ENCODE measurements at places on chromosomes 2 and 18. TPM values are rescaled to one million over a fixed set of nuclear protein-coding genes. Genes with fewer than 3 reads are reported as not detected.

The DAW1 gene
- total RNA-seq, result not detected

DNA sequence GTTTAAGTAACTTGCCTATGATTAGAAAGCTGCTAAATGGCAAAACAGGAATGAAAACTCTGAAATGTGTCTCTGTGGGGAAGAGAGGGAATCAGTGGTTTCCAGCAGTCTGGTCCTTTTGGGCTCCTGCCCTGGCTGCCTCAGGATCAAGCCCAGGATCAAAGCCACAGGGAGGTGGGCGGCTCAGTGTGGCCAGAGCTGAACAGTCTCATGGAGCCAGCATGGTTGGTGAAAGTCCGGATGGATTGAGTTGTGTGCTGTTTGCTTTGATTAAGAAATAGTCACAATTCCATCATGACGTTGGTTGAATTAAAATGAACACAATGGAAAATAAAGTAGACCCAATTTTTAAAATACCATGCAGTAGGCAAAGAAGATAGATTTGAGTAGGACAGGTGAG lies 344.2 kb downstream of the LPIN1 start:
- H3K4me3 ChIP-seq, result no peak overlapping the region
- H3K27me3 ChIP-seq, result no peaks in the 10 kb centered on the region
- no peaks in the 10 kb centered on the region for H3K4me1 ChIP-seq
- H3K27ac ChIP-seq, result no peak overlapping the region
- no peak for DNase-seq

The OR6B2 gene
- not detected for total RNA-seq

GRCh38 chr2:191125646-191126045 lies 25.1 kb downstream of the STAT4 start:
- DNase-seq, result no peak
- peaks cover 71% of the 10 kb centered on the region for H3K4me1 ChIP-seq
- peaks cover 37% of the 10 kb centered on the region for H3K36me3 ChIP-seq
- no peak overlapping the region for H3K4me3 ChIP-seq
- H3K27me3 ChIP-seq, result no peaks in the 10 kb centered on the region

GRCh38 chr2:216671081-216671411 lies 24.3 kb downstream of the IGFBP5 start:
- no peak overlapping the region for H3K4me3 ChIP-seq
- DNase-seq, result no peak
- H3K27ac ChIP-seq, result no peak overlapping the region
- H3K36me3 ChIP-seq, result no peaks in the 10 kb centered on the region
- H3K4me1 ChIP-seq, result no peaks in the 10 kb centered on the region

The IAH1 gene
- total RNA-seq, result 83.3 TPM

GRCh38 chr2:149629026-149629425 lies 41.5 kb upstream of the MMADHC start:
- no peaks in the 10 kb centered on the region for H3K4me1 ChIP-seq
- DNase-seq, result no peak
- H3K36me3 ChIP-seq, result no peaks in the 10 kb centered on the region

DNA sequence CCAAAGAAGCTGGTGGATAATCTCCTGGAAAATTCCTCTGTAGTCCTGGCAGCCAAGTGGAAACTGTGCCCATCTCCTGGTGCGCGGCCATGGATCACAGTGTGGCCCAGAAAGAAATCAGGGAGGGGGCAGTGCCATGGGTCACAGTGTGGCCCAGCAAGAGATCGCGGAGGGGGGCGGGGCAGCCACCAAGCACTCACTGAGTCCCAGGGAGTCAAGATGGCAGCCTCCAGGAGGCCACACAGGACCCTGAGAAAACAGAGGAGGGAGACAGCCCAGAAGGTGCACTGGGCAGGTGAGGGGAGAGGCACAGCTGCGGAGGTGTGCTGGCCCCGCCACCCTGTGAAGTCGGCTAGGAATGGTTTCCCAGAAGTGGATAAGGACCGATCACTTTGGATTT lies 8.1 kb upstream of the ATP6V1B1 start:
- peaks cover 4% of the 10 kb centered on the region for H3K27me3 ChIP-seq
- H3K4me1 ChIP-seq, result no peaks in the 10 kb centered on the region
- no peak overlapping the region for H3K27ac ChIP-seq

The GYPC gene
- total RNA-seq, result 123 TPM

The LAMA1 gene
- not detected for total RNA-seq

The CXCR4 gene
- total RNA-seq, result 139 TPM

DNA sequence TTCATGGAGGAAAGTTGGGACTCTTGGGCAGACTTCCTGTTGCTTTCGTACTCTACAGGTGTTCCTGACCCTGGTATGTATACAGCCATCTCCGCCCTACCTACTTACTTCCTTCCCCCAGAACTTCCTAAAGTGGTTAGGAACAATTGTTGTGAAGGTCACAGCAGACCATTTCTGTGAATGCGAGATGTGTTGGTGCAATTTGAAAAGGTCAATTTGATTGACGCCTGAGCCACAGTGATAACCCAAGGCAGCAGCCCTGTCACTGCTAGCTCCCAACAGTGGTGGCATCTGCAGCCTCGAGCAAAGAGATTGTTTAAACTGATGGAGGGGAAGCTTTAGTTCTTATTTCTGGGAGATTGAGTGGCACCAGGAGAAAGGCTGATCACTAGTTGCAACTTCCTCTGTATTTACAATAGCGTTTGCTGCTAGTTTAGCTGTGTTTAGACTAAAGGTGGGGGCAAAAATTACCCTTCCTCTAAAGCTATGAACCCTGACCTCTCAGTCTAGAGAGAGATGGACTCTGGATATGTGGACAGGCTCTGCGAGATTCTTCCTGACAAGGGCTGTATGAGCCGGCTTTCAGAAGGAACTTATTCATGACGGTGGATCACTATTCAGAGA lies 78.3 kb upstream of the MAP4K3 start:
- H3K36me3 ChIP-seq, result no peaks in the 10 kb centered on the region
- no peak overlapping the region for H3K4me3 ChIP-seq
- H3K27ac ChIP-seq, result no peak overlapping the region
- H3K27me3 ChIP-seq, result peaks cover 7% of the 10 kb centered on the region
- no peak for DNase-seq

DNA sequence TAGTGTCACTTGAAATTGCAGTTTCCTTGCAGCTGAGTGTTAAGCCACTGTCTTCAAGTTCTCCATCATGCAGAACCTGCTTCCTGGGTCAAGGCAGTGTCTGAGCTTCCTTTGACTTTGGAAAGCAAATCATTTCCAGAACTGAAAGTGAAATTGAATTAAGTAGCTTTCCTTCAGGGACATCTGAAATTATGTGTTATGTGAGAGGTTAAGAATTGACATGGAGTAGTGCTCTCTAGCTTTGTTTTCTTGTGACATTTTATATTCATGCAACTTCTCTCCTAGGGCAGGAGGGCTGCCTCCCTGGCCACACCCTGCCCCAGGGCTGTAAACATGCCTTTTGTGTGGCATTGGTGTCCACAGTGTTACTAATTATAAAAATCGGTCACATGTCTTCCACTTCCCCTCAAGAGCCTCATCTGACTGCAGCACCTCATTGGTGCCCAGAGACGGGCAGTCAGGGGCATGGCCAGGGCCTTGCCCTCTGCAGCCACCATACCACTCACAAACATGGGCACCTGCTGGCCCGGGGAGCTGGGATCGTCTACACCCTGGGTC lies 14.4 kb downstream of the RAB12 start:
- no peak overlapping the region for H3K27ac ChIP-seq
- H3K4me1 ChIP-seq, result peaks cover 40% of the 10 kb centered on the region
- H3K4me3 ChIP-seq, result no peak overlapping the region
- DNase-seq, result no peak
- peaks cover 35% of the 10 kb centered on the region for H3K36me3 ChIP-seq

DNA sequence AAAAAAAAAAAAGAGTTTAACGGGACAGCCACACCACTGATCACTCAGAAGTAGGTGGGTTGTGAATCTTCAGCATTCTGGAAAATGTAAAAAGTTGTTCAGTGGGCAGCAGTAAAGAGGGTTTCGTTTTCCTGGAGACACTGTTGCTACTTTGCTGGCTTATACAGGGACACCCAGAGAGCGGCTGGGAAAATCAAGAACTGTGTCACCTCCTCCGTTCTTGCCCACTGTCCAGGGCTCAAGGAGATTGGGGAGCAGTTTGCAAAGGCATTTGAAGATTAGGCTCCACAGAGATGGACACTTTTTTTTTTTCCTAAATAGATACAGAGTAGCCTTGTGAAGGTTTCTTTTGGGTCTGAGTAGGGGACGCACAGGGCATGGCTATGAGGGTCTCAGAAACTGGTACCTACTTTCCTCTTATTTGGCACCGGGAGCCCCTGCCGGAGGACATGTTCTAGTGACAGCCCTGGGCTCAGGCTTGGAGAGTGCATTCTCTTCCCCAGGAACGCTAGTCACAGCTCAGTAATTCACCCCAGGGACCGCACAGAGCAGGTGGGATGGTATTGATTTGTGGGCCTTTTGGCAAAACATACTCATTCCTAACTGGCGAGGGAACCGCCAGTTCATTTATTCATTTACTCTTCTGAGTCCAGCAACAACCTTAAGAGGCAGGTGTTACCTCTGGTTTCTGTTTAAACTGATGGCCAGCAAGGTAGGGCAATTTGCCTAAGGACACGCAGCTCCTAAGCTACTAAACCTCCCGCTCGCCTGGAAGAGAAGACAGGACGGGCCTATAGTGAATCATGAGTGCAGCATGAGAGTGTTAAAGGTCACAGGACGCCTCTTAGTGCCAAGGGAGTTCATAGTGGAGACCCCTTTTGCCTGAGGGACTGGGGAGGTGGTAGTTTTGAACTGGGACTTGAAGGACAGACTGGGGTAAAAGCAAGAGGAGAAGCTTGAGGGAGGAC lies 53.1 kb downstream of the HPCAL1 start:
- no peaks in the 10 kb centered on the region for H3K27me3 ChIP-seq
- H3K4me1 ChIP-seq, result peaks cover 42% of the 10 kb centered on the region
- peak overlapping the region; percentile 38 for H3K27ac ChIP-seq
- peaks cover 2% of the 10 kb centered on the region for H3K36me3 ChIP-seq

The ZRANB3 gene
- 16.2 TPM for total RNA-seq

DNA sequence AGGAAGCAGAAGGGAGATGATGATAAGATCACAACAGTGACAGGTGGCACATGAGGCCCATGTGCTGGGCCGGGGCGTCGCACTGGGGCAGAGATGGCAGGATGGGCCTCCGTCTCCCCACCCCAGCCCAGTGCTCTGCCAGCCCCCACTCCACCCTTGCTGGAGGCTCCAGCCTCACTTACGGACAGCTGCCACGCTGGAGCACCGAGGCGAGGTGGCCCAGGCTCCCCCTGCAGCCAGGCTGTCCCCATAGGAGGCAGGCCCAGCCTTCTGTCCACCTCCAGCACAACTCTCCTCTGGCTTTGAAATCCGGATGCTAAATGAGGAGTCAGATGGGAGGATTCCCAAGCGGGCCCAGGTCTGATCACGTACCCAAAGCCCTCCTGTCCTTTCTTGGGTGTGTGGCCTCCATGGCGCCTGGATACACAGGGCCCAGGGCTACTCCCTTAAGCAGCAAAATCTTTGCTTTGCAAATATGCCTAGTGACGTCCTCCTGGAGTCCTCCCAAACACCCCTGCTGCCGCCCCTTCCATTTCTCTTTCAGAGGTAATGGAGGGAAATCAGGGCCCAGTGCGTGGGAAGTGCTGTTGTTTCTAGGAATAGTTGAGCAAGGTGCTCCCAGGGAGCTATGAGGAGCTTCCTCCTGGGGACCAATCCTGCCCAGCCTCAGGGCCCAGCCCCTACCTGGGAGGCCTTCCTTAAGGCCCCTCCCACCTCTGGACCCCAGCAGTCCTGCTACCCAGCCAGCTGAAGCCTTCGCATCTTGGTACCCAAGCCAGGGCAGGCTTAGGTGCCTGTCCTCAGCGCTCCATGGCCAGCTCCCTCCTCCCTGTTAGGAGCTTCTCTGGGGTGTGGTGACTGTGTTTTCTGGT lies 170.4 kb upstream of the MYCN start:
- H3K36me3 ChIP-seq, result no peaks in the 10 kb centered on the region
- H3K4me1 ChIP-seq, result no peaks in the 10 kb centered on the region
- H3K27ac ChIP-seq, result no peak overlapping the region

DNA sequence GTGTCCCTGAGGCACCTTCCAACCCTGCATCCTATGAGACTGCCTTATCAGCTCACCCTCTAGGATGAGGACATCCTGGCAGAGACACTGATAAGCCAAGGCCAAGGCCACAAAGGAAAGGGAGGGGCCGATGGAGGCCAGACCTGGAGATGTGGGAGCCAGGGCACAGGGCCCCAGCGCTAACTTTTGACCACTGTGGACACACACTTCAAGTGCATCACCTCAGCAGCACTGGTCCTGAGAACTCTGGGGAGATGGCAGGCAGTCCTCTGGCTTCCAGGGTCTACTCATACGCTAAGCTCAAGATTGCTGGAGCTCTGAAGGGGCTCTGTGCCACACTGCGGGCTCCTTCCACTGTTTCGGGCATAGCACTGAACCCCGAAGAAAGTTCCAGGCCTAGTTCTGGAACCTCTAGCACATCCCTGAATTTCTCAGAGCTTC lies 100.2 kb upstream of the ID2 start:
- H3K27ac ChIP-seq, result no peak overlapping the region
- H3K4me1 ChIP-seq, result peaks cover 24% of the 10 kb centered on the region
- H3K4me3 ChIP-seq, result no peak overlapping the region
- H3K36me3 ChIP-seq, result no peaks in the 10 kb centered on the region
- peaks cover 4% of the 10 kb centered on the region for H3K27me3 ChIP-seq
- DNase-seq, result no peak

DNA sequence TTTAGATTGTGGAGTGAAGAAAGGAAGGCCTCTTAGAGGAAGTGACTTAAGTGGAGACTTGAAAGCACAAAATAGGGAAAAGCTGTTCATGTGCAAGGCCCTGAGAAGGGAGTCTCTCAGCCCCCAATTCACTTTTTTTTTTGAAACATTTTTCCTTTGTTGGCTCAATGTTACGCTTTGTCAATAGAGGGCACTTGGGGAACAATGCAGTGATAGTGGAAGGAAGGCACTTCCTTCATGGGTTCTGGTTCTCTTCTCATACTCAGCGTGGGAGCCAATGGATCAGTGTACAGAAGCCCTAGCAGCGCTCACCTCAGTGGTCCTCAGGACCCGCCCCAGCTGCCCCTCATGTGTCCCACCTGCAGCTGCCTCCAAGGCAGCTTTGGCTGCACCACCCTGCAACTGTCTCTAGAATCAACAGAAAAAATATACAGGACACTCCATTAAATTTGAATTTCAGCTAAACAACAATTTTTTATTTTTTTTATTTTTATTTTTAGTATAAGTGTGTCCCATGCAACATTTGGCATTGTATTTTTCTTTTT lies 8.6 kb upstream of the C2orf42 start:
- no peak overlapping the region for H3K4me3 ChIP-seq
- no peak overlapping the region for H3K27ac ChIP-seq
- no peaks in the 10 kb centered on the region for H3K4me1 ChIP-seq
- no peak for DNase-seq

The C2orf80 gene
- not detected for total RNA-seq

- no peaks in the 10 kb centered on the region for H3K4me1 ChIP-seq
- H3K36me3 ChIP-seq, result no peaks in the 10 kb centered on the region
Observed at GRCh38 chr2:30197570-30198192, 33.7 kb upstream of the LBH start.

- H3K4me1 ChIP-seq, result peaks cover 19% of the 10 kb centered on the region
- H3K27me3 ChIP-seq, result no peaks in the 10 kb centered on the region
- H3K36me3 ChIP-seq, result peaks cover 72% of the 10 kb centered on the region
- no peak overlapping the region for H3K4me3 ChIP-seq
- DNase-seq, result no peak
Observed at GRCh38 chr2:111157798-111158197, 37.1 kb downstream of the BCL2L11 start.

The HOXD13 gene
- total RNA-seq, result not detected

The STK16 gene
- total RNA-seq, result 37.1 TPM

The TMBIM1 gene
- 79.2 TPM for total RNA-seq

The ALK gene
- not detected for total RNA-seq

Measured in activated CD4-positive, alpha-beta memory T cell treated with anti-CD3 and anti-CD28 coated beads for 36 hours (primary cell).